ENCODE measurements at places on chromosomes 4 and X. TPM values are rescaled to one million over a fixed set of nuclear protein-coding genes. Genes with fewer than 3 reads are reported as not detected.
A peak's percentile ranks its signal among the peaks of the same experiment; 100 is the strongest.

- no peak for DNase-seq
Observed at GRCh38 chr4:41399231-41399630, 138.7 kb upstream of the LIMCH1 start.

GRCh38 chrX:95367286-95367685, 1317.4 kb upstream of the DIAPH2 start:
- no peak for DNase-seq

GRCh38 chrX:2550328-2551020, 49.7 kb upstream of the DHRSX start:
- no peak for DNase-seq

GRCh38 chr4:52966781-52967180, 104.7 kb downstream of the RASL11B start:
- no peak for DNase-seq

DNA sequence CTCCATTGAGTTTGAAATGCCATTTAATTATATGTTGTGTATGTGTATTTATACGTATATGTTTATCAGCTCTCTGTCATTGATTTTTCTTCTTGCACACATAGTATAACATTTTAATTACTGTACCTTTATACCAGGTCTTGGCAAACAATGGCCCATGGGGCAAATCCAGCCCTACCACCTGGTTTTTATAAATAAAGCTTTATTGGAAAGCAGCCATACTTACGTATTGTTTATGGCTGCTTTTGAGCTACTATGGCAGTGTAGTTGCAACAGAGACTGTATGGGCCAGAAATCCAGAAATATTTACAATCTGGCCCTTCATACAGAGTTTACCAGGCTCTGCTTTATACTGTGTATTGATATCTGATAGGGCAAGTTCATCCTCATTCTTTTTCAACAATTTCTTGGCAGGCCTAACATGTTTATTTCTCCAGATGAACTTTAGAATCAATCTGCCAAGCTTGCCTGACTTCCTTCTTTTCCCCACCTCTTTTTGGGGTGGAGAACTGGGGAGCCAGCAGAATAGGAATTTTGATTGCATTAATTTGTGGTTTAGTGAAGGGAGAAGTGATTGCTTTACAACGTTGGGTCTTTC, 15.8 kb downstream of the DCUN1D4 start:
- DNase-seq = no peak

The FAM9B gene
- total RNA-seq = not detected

The TKTL2 gene
- total RNA-seq = not detected

GRCh38 chrX:18792828-18793227, 85.4 kb downstream of the PPEF1 start:
- no peak for DNase-seq

- DNase-seq = no peak
Observed at GRCh38 chrX:10509397-10509796, 111.0 kb downstream of the MID1 start.

DNA sequence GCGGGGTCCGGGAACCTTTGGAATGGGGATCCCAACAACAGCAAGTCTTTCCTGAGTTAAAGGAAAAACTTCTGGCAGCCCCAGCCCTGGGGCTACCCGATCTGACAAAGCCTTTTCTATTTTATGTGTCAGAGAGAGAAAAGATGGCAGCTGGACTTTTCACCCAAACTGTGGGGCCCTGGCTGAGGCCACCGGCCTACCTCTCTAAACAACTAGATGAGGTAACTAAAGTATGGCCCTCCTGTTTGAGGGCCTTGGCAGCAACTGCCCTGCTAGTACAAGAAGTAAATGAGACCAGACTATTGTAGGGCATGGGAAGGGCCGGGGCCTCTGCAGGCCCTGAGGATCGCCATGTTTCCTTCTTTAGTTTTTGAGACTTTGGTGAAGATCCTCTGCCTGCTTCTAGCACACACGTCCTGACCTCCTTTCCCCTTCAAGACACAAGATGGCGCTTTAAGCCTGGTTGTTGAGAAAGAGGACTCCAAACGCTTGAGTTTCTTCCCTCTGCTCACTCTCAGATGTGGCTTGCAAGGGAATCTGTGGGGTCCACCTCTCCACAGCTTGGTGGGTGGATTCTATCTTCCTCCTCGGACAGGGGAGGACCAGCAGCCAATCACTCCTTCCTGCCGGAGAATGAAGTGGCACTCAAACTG, 18.5 kb upstream of the DRD5 start:
- DNase-seq = peak; percentile 50

The FRAS1 gene
- not detected for total RNA-seq

The SOX3 gene
- not detected for total RNA-seq

- DNase-seq = peak; percentile 82
Observed at GRCh38 chr4:7854697-7855370, 84.8 kb downstream of the AFAP1 start.

- DNase-seq = peak; percentile 19
Observed at GRCh38 chr4:39814403-39815185, 116.7 kb downstream of the UBE2K start.

GRCh38 chrX:2566055-2566454, 65.3 kb upstream of the DHRSX start:
- DNase-seq = no peak

DNA sequence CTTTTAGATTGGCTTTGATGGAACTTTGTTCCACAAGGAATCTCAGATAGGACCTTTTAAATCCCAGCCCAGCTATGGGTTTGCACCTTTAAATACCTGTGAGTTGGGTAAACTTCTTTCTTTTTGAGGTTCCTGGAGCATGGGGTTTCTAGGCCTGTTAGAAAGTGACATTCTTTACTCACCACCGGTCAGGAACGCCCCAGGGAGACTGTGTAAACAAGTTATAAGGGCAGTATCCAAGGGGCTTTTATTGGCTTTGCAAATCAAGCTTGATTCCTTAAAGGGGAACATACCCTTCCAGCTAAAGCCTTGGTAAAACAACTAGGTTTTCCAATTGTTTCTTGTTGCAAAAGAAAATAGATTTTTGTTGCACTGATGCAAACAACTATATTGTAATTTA, 93.4 kb downstream of the TENT5D start:
- DNase-seq = no peak

GRCh38 chrX:105872941-105873340, 50.6 kb downstream of the NRK start:
- no peak for DNase-seq

DNA sequence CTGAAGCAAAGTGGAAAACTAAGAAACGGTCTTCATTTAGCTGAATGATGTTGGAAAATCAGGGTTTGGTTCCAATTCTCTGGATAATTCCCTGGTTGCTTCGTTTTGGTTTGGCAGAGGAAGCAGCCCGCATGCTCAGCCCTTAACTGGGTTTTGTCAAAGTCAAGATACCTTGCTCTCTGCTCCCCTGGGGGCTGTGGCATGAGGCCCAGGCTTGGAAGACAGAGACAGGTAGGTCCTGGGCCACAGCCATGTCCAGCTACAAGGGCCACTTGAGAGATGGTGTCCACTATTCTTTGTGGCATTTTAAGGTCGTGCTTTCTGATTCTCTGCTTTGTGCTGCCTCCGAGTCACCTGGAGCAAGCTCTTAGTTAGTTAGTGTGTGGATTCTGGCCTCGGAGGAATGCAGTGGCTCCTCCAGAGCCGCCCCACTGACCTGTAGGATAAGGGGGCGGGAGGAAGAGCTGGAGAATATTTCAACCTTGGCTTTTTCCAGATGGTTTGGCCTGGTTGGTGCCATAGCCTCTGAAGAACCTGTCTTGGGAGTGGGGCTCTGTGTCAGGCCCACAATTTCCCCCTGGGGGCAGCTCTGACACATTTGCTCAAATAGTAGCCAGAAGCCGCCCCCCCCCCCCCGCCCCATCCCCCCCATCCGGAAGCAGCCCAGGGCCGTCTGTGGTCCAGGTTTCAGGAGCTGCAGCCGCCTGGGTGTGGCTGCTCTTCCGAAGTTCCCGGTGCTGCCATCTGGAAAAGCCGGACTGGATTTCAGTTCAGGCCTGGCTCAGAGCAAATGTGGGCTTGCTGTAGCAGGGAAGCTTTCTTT, 147.1 kb downstream of the NHS start:
- DNase-seq = no peak

DNA sequence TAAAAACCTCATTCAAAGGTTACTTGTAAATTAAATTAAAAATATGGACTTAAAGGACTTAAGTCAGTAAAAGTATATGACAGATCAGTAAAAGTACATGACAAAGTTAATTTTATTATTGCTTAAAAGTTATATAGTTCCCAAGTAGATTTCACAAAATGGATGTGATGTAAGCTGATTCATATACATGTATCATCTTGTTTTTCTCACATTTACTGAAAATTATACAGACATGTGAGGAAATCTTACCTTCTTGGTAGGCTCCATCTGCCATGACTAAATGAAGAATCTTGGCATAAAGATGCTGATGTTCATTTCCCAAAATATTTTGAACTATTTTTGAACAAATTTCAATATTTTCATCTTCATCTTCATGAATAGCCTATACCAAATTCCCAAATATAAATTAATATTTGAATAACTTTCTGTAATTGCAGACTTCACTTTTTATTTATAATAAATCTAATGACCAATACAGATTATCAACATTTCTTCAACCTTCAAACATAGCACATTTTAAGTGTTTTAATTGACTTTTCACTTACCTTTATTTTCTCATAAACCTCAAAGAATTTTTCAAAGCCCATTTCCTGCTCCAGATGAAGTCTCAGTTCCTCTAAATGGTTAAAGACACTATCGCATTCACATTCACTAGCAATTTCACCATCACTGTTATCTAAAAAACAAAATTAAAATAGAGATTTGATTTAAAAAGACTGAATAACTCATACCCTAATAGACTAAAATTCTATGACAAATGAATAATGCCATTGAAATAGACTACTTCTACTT, 129.4 kb upstream of the SH3RF1 start:
- no peak for DNase-seq

GRCh38 chr4:123298261-123298660, 98.3 kb upstream of the SPRY1 start:
- DNase-seq = no peak

- DNase-seq = no peak
Observed at GRCh38 chrX:99795495-99795894, 614.6 kb downstream of the PCDH19 start.

The CNKSR2 gene
- 2.9 TPM for total RNA-seq

GRCh38 chr4:141376769-141377168, 156.1 kb downstream of the ZNF330 start:
- no peak for DNase-seq

DNA sequence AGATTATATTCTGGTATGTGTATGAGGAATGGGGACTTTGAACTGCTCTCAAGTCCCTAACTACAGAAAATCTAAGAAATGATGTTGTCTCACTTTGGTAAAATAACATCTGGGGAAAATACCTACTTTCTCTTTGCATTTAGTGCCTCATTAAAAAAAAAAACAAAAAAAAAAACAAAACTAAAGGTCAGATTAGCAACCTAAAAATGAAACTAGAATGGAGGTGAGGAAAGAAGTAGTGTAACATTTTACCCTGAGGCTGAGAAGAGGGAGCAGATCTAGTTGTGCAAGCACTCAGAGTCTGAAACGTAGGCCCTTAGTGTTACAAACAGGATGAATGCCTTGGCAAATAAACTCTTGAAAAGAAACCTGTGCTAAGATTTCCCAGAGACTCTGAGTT, 56.0 kb downstream of the VGLL1 start:
- DNase-seq = no peak

- no peak for DNase-seq
Observed at GRCh38 chr4:795726-796119, 30.2 kb downstream of the CPLX1 start.

GRCh38 chrX:117429501-117429900, 687.1 kb downstream of the KLHL13 start:
- no peak for DNase-seq

DNA sequence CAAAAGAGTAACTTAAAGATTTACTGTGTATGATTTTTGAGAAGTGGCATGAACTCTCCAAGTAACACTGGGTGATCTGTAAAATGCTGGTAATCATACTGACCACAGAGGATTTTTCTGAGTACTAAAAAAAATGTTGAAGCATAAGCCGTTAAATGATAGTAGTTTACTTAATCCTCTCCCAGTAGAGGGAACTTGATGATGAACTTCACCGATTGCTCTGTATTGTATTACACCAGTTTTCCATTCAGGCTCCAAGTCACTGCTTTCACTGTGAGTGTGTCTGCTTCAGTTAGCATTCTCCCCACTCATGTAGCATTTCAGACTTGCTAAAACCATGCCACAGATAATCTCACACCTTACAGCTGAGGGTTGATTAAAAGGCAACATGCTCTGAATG, 294.1 kb downstream of the GBA3 start:
- no peak for DNase-seq

The MAOB gene
- total RNA-seq = not detected

DNA sequence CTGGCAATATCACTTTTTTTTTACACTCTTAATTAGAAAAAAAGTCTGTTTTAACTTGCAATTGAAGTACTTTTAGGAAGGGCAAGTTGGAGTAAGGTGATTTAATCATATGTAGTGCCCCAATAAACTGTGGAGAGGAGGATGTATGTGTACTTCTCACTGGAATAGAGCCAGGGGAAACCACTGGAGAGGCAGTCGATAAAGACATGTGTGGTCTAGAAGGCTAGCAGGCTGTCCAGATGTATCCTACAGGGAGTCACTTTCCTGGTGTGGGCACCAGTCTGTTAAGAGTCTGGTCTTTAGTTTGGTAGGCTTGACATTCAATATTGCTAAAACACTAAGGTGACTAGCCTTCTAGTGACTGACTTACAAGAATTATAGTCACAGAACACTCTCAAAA, 9.6 kb upstream of the SGMS2 start:
- no peak for DNase-seq

The MOB1B gene
- 15.9 TPM for total RNA-seq

GRCh38 chrX:102063445-102064074, 61.9 kb upstream of the TCEAL2 start:
- DNase-seq = no peak

DNA sequence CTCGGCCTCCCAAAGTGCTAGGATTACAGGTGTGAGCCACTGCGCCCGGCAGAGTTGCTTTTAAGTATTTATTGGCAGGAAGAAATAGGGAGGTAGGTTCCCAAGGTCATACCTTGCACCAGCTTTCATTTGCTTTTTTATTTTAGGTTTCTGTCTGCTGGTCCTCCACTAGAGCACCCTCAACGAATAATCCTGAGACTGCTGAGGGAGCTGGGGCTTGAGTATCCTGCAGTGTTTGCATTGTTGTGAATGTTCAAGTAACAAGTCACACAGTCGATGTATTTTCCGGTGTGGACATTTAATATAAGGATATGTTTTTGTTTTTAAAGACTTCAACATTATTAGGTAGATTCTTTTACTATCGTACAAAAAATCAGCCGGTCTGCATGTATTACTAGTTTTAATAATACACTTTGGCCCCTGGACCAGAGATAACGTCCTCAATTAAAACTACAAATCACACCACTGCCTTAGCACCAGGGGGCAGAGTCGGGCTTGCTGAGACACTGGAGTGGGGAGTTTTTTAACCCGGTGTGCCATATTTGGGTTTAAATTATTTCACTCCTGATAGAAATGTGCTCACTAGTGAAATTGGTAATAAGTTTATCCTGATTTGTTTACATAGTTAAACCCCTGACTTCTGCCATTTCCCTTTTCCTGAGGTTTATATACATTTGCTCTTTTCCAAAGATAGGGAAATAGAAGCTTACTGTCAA, 11.6 kb downstream of the SMIM20 start:
- peak; percentile 36 for DNase-seq

The TLR10 gene
- 0.53 TPM for total RNA-seq

GRCh38 chr4:175789647-175790046, 22.4 kb downstream of the GPM6A start:
- DNase-seq = no peak

The TLL1 gene
- total RNA-seq = not detected

All from activated CD4-positive, alpha-beta memory T cell treated with anti-CD3 and anti-CD28 coated beads, Interleukin-2, amount 10 ng/mL, durations not matched to agents 7 days and 5 days (primary cell).